Mammary epithelial cell (primary cell): ENCODE measurements at places on chromosomes 12 and 14. TPM values are rescaled to one million over a fixed set of nuclear protein-coding genes. Genes with fewer than 3 reads are reported as not detected.

Gene GPR132
- total RNA-seq, result not detected

Gene GPR162
- total RNA-seq, result not detected in 2 replicates

Gene PRH2
- total RNA-seq, result not detected in 2 replicates

Gene ANKS1B
- total RNA-seq, result 1.3 TPM

Gene FAR2
- total RNA-seq, result 4.0 TPM

Gene PDZRN4
- total RNA-seq, result not detected in 2 replicates

Gene AKAP5
- 0.67 TPM for total RNA-seq

Gene LRRC10
- not detected for total RNA-seq

Gene SERPINA5
- not detected in 2 replicates for total RNA-seq

Gene SLC6A13
- 0.50 TPM for total RNA-seq

DNA sequence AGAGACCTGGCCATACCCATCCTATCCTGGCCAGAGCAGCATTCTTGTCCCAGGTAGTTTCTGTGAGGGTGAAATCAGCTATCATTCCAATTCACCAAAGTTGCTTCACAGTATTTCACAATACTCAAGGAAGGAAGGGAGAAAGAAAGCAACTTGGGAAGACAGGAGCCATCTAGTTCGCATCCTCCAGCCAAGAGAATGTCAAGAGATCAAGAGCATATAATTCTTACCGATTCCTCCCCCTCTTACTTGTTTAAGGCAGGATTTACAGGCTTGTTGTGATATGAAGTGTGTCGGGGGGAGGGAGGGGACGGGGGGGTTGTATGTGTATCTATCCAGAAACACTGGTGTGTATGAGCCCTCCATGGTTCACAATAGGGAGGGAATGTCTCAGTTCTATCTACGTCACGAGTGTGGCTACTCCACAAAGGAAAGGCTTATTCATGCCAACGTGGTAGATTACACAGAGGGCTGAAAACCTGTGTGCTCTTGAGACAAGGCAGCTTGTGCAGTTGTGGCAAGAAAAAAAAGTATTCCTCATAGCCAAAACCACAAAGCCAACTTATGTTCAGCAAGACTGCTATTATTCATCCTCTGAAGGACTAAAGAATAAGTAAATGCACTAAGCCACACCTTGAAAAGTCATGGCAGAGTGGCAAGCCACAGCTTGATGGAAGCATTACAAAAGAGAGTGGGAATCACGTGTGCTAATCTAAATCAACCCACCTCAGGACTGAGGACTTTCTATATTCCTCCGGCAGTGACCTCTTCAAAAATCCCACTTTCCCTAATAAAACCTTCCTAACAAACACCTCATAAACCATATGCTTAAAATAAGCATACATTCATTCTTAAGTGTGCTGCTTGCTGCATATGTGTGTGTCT lies 35.0 kb downstream of the CORO1C start:
- peak; percentile 100 for DNase-seq

DNA sequence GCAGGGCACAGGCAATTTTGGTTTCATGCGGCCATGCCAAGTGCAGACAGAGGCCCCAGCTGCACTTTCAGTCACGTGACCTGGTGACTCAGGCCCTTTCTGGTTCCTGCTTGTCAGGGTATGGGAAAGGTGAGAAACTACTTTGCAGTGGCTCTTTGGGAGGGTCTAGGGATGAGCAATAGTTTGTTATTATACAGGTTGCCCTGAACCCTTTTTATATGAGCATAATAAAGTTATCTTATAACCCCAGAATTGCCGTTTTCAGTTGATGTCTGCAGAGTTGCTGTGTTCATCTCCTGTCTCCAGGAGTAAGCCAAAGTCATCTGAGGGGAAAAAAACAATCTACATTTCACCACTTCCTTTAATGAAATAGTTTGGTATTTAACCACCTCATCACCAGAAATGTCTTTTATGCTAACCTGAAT lies 30.9 kb upstream of the EMP1 start:
- peak; percentile 99 for DNase-seq

DNA sequence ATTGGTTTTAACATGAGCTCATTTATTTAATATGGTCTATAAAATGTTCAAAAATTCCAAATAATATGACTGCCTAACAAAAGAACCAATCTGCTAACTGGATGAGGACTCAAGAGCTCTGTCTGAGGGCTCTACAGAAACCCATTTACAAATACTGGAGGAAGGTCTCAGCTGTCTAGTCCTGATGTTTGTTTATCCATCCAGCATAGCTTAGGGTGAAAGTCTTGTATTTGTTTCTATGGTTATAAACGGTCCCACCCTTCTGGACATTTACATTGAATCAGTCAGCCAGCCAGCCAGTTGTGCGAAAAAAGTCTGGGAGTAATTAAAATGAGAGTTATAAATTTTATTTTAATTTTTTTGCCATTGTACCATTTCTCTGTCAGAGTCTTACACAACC lies 220.7 kb downstream of the BMP4 start:
- no peak for DNase-seq

- no peak for DNase-seq
Measured at GRCh38 chr12:112393328-112393727, 11.1 kb upstream of the HECTD4 start.

GRCh38 chr14:29462772-29463171 lies 464.9 kb downstream of the PRKD1 start:
- no peak for DNase-seq

- DNase-seq, result no peak
Measured at GRCh38 chr14:102103062-102103695, 16.3 kb upstream of the HSP90AA1 start.

- DNase-seq, result no peak
Measured at GRCh38 chr12:27615331-27615891, 80.8 kb upstream of the REP15 start.

DNA sequence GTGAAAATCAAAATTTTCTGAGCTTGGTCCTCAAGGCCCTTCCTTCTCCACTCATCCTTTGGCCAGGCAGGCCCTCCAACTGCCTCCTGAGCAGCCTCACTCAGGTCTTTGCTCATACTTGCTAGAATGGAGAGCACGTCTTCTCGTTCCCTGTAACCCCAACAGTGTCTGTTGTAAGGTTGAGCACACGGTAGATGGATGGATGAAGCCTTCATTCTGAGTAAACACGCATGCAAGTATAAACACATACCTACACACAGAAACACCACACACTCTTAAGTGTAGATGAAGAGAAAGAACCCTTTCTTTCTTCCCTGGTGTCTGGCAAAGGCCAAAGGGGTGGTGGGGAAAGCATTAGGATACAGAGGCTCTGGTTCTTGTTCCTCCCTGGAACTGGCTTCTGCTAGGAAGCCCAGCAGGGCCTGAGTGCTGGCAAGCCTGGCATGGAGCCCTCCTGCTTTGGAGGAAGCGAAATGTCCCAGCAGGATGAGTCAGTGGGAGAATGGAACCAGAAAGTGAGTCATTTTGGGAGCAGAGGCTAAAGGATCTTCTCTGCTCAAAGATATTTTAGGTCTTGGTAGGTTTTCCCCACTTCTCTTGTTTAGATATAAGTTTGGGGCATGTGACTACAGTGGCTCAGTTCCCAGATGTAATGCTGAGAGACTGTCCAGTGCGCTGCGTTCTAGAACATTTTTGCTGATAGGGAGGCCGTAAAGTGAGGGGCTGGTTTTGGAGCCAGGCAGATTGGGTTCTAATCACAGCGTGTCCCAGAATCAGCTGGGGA lies 127.4 kb downstream of the CACNA1C start:
- DNase-seq, result peak; percentile 80

- DNase-seq, result no peak
Measured at GRCh38 chr14:100604709-100605108, 17.5 kb upstream of the BEGAIN start.

DNA sequence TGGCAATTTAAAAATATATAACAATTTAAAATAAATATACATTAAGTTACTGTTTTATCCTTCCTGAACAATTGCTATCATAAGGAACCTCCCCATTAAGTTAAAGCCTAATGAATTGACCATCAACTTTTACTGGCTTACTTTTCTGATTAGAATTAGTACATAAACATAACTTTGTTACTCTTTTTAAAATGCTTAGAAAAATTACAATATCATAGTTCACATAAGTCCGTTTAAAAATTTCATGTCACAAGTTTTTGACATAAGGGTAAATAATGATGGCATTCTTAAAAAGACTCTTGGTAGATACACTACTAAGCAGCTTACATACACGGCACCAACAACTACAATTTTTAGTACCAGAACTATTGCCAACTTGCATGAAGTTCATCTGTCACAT lies 1308.6 kb downstream of the FSCB start:
- no peak for DNase-seq

DNA sequence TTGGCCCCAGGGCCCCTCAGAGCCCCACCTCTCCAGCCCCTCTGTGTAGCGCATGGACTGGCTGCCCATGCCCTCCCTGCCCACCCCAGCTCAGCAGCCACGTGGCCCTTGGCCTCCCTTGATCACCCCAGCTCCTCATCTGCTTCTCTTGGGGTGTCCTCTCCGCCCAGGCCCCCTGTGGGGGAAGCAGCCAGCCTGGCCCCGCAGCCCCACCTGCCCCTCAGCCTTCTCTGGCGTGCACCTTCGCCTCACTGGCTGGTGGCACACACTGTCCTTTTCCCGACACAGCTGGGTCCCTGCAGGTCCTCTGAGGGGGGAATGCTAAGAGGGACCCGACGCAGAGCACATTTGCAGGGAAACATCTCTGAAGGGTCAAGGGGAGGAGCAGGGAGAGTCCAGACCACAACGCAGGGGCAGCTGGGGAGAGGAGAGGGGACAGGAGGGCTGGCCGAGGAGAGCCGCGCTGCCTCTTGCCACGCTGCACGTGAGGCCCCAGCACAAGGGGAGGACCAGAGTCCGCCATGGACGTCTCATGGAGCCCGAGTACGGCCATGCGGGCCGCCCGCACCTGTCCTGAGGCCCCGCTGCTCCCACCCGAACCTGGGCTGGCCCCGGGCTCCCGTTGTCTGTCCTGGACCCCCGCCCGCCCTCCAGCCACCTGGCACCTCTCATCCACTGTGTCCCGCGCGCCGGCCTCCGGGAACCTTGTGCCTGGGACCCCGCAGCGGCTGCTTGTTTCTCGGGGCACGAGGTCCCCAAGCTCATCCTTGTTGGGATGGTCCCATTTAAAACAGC lies 36.1 kb downstream of the PACS2 start:
- DNase-seq, result no peak

DNA sequence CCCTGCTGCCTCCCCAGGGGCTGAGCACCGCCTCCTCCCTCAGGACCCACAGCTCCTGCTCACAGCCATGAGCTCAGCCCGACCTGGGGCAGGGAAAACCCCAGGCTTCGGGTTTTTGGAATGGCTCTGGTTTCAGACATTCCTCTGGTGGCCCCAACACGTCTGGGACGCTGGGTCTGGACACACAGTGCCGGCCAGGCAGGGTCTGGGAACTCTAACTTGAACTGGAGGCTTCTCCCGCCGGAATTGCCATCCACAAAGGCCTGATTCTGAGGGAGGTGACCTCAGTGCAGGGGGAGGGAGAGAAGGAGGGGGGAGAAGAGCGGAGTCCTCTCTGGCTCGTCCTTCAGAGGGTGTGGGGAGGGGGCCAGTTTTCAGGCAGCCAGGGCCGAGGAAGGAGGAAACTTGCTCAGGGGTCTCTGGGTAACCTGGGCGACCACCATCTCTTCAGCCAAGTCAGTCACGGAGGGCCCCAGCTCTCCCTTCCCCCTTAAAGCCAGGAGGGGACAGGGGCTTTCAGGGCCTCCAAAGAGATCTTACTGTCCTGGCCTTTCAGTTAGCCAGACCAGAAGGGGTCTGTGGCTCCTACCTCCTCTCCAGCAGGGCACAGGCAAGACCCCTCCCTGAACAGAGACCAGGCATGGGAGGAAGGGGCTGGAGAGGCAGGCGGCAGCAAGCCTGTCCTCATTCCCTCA lies 19.4 kb downstream of the NCKAP5L start:
- DNase-seq, result no peak

- DNase-seq, result peak; percentile 66
Measured at GRCh38 chr14:54674046-54674741, 107.3 kb downstream of the SAMD4A start.

GRCh38 chr12:25155022-25155576 lies 39.9 kb downstream of the DNAI7 start:
- DNase-seq, result no peak

DNA sequence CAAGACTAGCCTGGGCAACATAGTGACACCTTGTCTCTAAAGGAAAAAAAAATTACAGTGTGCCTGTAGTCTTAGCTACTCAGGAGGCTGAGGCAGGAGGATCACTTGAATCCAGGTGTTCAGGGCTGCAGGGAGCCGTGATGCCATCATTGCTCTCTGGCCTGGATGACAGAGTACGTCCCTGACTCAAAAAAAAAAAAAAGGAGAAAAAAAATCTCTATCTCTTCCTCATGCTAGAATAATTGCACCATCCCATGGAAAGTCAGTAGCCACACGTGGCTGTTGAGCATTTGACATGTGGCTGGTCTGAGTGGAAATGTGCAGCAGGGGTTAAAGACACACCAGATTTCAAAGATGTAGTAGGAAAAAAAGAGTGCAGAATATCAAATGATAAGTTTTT lies 3.8 kb downstream of the RILPL1 start:
- DNase-seq, result no peak

- no peak for DNase-seq
Measured at GRCh38 chr14:79965896-79966295, 245.4 kb downstream of the DIO2 start.

GRCh38 chr14:72523424-72524294 lies 370.2 kb downstream of the DPF3 start:
- no peak for DNase-seq

DNA sequence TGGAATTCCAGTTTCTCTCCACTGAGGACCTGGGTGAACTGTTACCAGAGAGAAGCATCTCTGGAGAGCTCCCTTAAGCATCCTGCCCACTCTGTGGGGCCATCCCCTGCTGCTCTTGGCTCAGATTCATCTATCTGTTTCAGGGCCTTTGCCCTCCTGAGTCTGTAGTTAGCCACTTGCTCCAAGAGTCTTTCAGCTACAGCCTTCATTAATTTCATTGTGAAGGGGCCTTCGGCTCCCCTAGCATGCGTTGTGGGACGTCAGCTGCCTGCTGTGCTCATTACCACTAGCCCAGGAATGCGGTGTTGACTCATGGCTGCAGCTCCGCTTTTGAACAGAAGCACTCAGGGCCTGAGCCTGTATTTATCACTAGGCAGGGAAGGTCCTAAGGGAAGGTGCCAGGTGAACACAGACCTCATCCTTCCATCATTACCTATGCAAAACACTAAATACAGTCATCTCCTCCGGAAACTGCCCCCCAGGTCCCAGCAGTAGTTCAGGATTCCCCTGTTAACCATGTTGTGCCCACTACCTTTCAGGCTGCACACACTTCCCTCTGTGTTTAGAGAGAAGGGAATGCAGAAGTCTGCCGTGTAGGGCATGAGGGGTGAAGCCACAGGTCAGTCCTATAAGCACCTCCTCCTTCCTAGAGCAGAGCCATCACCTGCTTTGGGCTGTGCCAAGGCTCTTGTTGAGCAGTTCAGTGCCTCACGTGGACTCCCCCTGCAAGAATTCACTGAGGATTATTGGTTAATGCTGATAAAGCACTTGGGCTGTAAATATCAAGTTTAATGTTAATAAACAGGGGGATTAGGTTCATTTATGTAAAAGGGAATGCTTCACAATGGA lies 191.4 kb downstream of the CACNA1C start:
- DNase-seq, result peak; percentile 26
